ENCODE measurements at places on chromosomes 12 and 14.

DNA sequence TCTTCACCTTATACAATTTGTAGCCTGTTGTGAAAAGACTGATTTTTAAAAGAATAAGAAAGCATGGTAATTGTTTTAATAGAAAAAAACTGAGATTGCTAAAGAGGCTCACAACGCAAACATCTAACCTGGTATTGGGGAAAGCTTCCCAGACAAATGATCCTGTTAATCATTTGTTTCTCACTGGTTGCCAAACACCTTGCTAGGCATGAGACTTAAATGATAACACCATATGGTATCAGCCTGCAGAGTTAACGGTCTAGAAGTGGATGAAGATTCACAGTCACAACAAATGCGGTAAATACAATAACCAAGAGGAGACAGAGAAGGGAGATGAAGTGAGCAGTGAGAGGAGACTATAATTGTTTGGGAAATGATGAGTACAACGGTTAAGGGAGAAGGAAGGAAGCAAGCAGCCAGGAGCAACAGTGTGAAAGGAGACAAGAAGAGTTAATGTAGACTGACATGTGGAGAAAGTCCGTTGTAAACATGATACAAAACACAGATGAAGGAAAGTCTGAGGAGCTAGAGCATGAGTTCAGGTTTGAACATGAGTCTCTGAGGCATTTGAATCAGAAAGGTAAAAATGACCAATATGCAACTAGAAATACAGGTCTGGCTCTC lies 19.8 kb downstream of the GXYLT1 start:
- no peak for DNase-seq

- peak; percentile 83 for DNase-seq
Measured at GRCh38 chr14:102525219-102525928, 15.8 kb upstream of the ANKRD9 start.

DNA sequence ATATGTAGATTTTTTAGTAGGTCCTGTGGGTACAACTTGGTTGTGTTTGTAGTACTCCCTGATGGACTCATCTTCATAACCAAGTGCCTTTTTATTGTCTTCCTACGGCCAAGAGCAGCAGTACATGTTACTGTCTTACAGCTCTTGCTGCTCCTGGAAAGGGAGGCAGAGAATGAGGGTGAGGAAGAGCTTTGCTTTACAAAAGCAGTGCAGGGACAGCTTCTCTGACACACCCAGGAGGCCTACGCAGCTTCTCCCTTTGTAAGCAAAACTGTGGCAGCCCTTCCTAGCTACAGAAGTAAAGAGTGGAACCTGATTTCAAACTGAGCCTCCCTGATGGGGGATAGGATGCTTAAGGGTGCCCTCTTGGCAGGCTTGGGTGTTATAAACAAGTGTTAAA lies 18.6 kb downstream of the MYRFL start:
- no peak for DNase-seq

DNA sequence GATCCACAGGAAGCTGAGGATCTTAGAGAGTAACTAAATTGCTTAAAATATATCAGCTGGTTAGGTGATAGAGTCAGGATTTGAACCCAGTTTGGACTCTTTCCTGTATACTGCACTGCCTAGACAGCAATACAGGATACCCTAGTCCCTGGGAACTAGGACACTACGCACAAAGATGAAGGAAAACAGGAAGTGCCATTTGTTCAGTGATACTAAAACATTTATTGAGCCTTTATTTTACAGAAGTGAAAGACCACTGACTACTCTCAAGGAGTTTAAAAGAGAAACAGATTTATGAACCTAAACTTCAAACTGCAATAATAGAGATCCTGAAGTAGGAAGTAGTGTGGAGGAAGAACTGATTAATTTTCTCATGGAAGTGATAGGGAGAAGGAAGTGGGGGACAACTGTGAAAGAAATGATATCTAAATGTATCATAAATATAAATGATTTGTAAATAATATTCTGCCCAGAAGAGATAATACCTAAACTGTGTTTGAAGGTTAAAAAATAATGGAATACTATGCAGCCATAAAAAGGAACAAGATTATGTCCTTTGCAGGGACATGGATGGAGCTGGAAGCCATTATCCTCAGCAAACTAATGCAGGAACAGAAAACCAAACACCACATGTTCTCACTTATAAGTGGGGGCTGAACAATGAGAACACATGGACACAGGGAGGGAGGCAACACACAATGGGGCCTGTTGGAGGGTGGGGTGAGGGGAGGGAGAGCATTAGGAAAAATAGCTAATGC lies 18.2 kb downstream of the MSRB3 start:
- no peak for DNase-seq

- DNase-seq = no peak
Measured at GRCh38 chr14:102088012-102088792, 1.4 kb upstream of the HSP90AA1 start.

GRCh38 chr12:58765653-58766512 lies 154.4 kb downstream of the LRIG3 start:
- DNase-seq = no peak

DNA sequence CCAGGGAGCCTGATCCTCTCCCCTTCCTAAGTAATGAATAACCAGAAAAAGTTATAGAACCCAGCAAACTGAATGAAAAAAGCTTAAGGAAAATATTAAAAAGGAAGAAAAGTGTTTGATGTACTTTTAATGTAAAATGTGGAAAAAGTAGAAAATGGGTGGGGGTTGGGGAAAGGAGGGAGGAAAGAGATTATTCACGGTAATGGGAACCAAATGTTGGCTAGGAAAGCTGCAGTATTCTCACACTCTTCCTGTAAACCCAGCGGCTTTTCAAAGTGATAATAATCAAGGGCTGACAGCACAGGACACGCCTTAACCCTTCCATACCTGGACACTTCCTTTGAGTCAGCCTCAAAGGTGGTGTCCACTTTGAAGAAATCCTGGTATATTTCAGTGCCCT lies 139.2 kb downstream of the TGFB3 start:
- no peak for DNase-seq

All from MCF 10A (cell line).